ENCODE measurements at places on chromosomes 1 and 21.

DNA sequence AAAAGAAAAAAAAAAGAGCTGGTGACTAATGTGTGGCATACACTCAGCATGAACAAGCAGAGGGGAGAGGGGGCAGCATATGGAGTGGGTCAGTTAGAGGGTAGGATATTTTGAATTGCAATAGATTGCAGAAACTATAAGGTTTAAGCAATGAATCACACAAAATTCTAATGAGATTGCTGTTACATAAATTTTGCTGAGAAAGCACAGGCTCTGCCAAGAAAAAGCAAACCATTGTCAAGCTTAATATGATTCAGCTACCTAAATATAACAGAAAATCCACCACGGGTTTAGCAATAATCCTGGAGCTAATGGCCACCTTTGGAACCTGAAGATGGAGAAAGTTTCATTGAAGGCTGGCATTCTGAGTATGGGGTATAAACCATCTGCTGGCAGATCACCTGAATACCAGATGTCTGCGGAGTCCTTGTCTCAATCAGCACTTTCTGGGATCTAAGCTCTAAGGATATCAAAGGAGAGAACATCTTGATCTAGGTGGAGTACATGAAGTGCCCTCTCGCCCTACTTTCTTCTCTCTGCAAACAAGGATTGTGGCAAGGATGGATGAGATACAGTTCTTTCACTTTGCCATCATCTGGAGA lies 30.3 kb upstream of the ANGPTL7 start:
- no peak for DNase-seq

- no peak for DNase-seq
Observed at GRCh38 chr1:237670302-237670701, 220.4 kb downstream of the ZP4 start.

- no peak for DNase-seq
Observed at GRCh38 chr1:3066250-3066711, 2.7 kb upstream of the PRDM16 start.

DNA sequence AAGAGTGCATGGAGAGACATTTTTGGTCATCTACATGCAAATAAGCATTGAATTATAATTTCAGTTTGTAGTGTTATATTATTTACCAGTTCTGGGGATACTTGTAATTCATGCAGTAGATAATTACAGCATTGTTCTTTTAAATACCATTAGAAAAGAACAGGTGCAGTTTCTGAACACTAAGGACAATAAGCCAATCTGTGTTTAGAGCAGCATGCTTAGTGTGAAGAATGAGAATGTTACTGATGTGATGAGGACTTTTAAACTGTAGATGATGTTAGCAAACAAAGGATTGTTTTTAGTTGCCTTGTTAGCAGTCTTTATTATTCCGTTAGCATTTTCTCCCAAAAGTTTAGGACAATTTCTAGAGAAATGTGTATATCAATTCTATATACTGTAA lies 348.3 kb downstream of the BRINP3 start:
- DNase-seq, result no peak

GRCh38 chr1:19067182-19067911 lies 110.9 kb upstream of the IFFO2 start:
- no peak for DNase-seq

DNA sequence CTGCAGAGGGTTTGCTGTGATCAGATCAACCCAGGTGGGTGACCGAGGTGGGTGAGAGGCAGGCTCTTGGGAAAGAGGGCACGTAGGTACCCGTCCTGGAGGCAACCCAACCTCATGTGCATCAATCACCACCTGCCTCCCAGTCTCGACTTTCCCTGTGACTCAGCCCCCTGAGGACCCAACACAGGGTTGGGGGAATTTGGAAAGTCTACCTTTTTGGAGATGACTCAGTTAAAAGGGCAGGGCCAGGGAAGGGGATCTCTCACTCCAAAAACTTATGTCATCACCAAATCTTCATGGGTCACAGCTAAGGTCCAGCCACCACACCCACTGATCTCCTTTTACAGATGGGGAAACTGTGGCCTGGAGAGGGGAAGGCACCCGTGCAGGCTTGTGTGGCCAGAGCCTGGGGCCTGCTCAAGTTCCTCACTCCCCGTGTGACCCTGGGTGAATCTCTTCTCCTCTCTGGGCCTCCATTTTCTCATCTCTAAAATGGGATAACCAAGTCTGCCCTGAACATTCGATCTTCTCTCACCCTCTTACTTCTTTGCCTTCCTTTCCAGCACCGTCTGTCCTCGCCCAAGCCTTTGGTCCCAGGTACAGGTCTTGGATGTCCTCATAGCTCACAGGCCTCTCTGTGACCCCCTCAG lies 34.6 kb upstream of the WNT4 start:
- DNase-seq, result no peak

GRCh38 chr21:22444990-22445389 lies 1446.8 kb downstream of the NCAM2 start:
- no peak for DNase-seq

GRCh38 chr1:236332092-236332758 lies 50.5 kb upstream of the ERO1B start:
- no peak for DNase-seq

GRCh38 chr1:43530483-43531106 lies at the start of gene PTPRF:
TSS of gene PTPRF (plus strand) at chr1:43530883. CDS start at chr1:43545076, 14,193 bp downstream.
- peak; percentile 51 for DNase-seq

DNA sequence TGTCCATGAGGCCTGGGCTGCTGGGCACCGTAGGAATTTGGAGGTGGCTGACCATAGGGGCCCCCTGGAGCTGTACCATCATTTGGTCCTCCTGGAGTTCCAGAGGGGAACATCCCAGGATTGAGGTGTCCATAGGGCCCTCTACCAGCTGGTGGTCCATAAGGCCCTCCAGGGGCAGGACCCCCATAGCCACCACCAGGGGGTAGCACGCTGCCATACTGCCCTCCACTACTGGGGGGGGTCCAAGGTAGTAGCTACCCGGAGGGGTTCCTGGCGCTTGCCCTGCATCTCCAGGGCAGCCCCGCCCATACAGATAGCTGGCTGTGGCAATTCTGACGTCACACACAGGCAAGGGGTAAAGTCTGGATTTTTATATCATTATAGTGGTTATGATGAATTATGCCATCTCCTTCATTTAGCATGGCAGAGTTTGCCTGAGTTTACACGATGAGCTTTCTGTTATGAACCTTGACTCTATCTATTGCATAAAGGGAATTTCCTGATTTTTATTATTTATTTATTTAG lies 13.2 kb downstream of the MDM4 start:
- no peak for DNase-seq

- DNase-seq, result no peak
Observed at GRCh38 chr1:55445416-55445815, 230.3 kb upstream of the USP24 start.

DNA sequence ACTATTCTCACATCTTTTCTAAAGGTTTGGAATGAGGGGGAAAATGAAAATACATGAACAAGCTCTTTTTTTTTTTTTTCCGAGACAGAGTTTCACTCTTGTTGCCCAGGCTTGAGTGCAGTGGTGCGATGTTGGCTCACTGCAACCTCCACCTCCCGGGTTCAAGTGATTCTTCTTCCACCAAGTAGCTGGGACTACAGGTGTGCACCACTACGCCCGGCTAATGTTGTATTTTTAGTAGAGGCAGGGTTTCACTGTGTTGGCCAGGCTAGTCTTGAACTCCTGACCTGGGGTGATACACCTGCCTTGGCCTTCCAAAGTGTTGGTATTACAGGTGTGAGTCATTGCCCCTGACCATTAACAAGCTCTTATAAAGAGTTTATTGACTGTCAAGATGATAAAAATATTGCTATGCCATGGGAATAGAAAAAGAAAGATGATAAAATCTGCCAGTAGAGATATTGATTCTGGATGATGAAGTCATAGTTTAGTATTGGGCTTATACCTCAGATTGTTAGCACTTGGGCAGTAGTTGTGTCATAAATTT lies 36.6 kb downstream of the INKA2 start:
- no peak for DNase-seq

- DNase-seq, result no peak
Observed at GRCh38 chr1:42173961-42174735, 9.6 kb upstream of the GUCA2A start.

- DNase-seq, result no peak
Observed at GRCh38 chr21:42135386-42136052, 64.4 kb downstream of the UMODL1 start.

DNA sequence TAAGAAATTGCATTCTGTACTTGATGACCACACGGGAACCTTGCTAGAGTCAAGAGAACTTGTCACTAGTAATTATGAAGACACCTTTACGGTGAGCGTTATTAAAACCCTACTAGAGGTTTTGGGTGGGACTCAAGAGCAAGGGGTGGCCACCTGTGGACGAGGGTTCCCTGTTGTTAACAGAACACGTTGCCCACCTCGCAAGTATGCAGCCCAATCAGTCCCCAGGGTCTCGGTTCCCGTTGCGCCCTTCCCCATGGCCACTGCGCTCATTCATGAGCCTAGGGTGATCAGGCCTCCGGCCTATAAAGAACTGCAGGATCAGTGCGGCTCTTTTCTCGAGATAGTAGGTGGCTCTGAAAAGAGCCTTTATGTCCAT lies 30.2 kb upstream of the RNF187 start:
- no peak for DNase-seq

DNA sequence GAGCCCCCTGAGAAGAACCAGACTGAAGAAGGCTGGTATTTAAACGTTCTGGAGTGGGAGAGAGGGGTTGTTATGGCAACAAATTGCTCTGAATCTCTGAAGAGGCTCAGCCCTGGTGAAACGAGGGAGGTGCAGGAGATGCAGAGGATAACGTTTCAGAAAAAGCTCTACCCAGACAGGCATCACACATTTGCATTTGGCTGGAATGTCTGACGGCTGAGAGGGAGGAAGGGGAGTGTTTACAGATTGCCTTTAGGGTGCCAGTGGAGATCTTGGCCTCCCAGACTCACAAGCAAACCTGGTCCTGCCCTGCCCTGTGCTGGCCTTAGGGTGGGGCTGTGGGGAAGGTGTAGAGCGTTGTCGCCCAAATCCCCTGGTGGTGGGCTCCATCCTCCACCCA lies 169.0 kb upstream of the AJAP1 start:
- no peak for DNase-seq

GRCh38 chr21:28252928-28253327 lies 739.7 kb downstream of the LTN1 start:
- DNase-seq, result no peak

DNA sequence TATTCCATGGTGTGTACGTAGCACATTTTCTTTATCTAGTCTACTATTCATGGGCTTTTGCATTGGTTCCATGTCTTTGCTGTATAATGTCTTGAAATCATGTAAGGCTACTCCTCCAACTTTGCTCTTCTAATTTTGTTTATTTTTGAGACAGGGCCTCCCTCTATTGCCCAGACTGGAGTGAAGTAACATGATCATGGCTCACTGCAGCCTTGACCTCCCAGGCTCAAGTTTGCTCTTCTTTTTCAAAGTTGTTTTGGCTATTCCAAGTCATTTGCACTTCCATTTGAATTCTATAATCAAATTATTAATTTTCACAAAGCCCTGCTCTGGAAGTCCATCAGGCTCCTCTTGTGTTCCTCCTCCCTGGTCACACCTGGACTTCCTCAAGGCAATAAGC lies 90.2 kb upstream of the SGIP1 start:
- no peak for DNase-seq

DNA sequence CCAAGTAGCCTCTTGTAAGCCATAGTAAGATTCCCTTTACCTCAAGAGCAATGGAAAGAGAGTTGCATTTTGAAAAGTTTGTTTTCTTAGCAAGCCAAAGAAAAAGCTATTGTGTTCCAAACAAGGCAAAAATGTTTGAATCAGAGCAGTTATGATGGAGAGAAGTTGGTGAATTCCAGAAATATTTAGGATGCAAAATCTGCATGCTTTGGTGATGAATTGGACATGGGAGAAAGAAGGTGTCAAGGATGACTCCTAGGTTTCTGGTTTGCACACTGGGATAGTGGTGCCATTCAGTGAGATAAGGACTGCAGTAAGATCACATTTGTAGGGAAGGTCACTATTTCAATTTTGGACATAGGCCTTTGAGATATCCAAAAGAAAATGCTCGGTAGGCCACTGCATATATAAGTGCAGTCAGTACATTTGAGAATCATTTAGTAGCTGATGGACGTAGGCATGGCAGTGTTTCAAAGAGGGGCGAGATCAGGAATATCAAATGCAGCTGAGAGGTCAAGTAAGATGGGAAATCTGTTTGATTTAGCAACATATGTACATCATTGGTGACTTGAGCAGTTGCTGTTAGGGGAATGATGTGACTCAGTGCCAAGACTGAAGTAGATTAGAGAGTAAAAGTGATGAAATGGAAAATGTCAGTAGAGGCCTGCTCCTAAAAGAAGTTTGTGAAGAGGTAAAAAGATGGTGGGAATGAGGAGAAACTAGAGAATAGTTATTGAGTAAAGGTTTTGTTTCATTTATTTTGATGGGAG lies 33.9 kb upstream of the GPR25 start:
- no peak for DNase-seq

Data from activated T-cell treated with anti-CD3 and anti-CD28 coated beads, Interleukin-2, amount 50 U/mL, for 1 hour (primary cell).